ENCODE measurements at places on chromosomes 2 and 18.

DNA sequence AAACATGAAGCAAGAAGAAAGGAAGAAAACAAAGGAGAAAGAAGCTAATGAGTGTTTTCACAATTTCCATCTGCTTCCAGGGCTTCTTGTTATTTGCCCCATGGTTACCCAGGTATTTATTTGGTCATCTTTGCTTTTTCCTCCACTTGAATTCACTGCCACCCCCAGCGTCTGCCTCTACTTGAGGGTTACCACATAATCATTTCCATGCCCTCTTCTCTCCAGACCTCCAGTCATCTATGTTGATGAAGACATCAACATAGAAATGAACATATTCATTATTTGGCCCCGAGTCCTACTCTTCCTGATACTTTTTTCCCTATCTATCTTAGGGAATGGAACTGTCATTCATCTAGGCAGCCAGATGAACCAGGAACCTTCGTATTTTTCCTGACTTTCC is 133.6 kb upstream of the CAVIN2 start:
- DNase-seq: no peak

GRCh38 chr18:3985020-3985419 is 470.1 kb downstream of the DLGAP1 start:
- DNase-seq: no peak

DNA sequence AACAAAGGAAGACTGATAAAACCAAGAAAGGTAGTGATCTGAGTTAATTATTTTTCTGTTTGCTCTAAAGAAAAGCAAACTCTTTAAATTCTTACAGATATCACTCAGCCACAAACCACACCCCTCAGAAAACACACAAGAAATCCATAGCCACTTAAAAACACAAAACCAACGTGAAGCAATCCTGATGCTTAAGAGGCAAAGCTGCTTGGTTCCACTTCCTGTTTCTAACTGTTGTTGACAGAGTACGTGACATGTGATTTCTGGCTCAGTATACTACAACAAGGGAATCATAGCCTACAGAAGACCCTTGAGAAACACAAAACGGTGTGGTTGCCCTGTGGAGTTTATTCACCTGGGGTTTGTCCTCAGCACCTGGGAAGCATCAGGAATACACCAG is 240.9 kb upstream of the APCDD1 start:
- DNase-seq: peak; percentile 36

DNA sequence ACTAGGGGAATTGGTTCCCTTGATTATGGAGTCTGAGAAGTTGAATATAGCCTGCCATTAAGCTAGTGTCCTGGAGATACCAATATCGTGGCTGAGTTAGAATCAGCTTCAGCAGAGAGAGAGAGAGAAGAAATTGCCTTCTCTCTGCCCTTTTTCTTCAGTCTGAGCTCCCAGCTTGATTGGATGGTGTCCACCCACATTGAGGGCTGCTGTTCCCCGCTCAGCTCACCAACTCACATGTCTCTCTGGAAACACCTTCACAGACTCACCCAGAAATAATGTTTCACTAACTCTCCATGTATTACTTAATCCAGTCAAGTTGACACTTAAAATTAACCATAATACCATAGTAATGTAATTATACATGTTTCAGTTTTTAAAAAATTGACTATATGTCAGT is 17.9 kb upstream of the TRIM43 start:
- no peak for DNase-seq

GRCh38 chr18:67517444-67517765 is 885 bp upstream of the DSEL start:
- DNase-seq: no peak

DNA sequence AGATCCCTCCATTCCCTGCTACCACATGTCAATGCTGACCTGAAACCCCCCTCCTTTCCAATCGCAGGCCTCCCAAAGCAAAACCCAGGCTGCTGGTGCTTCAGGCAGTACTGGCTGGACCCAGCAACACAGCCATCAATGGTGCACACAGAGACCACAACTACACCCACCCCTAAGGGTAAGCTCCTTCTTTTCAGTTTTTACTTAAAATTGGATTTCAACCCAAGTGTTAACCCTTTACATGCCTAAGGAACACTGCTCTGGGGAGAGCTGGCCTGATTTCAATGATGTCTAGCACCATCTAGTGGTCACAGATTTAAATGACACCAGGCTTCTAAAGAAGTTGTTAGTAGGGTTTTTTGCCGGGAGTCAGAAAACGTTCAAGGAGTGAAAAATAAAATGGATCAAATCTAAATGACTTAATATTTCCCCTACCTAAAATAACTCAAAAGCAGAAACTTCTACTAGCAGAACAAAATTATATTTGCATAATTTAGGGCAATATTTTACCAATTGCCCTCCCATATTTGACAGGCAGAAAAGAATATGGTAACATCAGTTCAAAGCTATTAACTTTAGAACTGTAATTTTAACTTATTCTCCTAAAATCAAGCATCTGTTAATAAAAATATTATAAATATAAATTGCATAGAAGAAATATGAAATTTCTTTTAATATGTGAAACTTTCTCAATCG is 24.6 kb downstream of the FECH start:
- DNase-seq: peak; percentile 19

DNA sequence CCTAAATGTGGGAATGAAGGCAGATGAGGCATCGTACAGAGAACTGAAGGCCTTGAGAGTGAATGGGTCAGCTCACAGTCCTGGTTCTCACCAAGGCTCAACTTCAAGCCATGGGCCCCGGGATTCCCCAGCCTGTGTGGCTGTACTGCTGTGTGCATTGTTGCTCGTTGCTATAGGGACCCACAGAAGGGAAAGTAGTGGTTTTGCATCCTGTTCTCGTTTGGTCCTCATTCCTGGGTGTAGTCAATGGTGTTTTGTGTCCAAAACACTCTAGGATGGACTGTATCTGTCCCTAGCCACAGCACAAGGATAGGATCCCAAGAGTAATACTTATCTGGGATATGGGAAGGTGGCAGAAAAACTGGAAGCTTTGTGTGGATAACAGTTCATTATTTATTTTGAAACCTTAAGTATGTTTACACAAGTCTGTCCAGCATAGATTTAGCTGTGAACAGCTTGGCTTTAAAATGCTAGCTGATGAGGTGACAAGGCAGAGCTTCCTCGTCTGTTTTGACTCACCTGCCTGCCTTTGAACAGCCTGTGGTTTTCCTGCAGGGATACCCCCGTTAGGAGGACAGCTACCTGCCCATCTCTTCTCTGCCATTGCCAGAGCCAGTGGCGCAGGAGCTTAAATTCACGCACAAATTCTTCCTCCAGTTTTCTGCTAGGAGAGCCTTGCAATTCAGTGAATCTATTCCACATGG is 85.0 kb downstream of the WDSUB1 start:
- no peak for DNase-seq

DNA sequence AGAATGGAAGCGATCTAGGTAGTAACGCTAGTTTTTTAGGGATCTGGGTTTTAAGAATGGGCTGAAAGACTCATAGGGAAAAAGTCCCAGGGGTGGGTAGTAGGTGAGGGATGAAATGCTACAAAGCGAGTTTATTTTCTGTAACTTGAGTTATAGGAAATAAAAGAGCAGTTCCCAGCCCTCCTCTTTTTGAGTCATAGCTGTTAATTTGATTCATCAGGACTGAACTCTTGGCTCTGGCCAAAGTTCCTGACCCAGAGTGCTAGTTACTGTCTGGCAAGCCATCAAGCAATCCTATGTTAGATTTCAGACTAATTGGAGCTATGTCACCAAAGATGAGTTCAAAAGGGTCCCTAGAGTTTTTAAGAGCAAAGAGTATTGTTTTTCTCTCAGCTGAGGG is 17.4 kb upstream of the NOSTRIN start:
- DNase-seq: no peak

- DNase-seq: no peak
Observed at GRCh38 chr2:237511433-237511832, 24.4 kb downstream of the MLPH start.

DNA sequence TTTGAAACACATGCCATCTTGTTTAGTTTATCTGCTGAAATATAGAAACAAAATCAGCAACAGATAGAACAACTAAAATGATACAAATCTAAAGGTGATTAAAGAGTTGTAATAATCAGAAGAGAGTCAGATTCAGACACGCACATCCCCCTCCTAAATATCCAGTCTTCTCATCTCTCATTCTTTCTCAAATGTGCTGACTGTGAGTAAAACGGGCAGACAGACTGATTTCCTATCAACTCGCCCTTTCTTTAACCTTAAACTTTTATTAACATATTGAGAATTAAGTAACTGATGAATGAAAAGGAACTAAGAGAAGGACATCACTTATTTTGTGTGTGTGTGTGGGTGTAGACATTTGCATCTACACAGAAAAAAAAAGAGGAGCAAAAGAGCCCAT is 34.6 kb upstream of the SPP2 start:
- DNase-seq: no peak

DNA sequence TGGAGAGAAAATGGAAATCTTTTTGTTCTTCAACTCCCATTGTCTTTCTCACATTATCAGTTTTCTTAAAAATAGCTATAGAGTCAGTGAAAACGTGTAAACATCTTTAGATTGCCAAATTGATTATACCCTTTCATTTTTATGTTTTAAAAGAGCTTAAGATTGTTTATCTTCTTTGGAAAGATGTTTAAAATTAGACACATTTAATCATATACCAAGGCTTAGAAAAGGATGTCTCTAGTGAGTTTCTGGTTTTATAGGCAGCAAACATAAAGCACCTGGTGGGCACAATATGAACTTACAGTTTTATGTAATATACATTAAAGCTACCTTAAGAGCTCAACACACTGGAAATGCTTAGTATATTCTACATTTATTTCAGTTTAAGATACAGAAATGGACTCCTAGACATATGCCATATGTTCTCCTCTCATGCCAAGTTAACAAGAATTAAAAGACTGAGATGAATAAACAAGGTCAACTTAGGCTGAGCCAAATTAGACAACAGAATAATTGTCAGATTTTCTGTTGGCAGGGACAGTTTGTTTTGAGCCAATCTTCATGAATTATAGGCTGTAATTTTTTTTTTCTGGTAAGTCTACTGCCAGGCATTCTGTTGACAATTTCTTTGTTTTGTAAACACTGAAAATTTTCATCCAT is 112.7 kb downstream of the OTX1 start:
- peak; percentile 42 for DNase-seq

- no peak for DNase-seq
Observed at GRCh38 chr18:22114526-22115321, 54.7 kb upstream of the GATA6 start.

- DNase-seq: no peak
Observed at GRCh38 chr18:24427484-24427883, 1.0 kb downstream of the IMPACT start.

DNA sequence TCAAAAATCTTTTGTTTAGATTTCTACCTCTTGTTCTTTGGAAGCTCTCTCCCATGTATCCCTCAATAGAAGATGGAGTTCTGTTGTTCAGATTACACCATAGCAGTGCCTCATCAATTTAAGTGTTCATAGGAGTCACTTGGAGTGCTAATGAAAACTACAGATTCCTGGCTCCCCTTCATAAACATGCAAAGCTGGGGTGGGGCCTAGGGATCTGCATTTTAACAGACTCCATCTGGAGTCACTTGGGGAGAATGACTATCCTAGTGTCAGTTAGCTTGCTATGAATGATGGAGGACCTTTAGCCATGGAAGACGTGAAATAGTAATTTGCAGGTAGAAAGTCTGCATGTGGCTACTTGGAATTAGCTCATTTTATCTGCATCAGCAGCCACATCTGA is 105.4 kb downstream of the RGPD3 start:
- no peak for DNase-seq

GRCh38 chr2:49404108-49404507 is 249.8 kb upstream of the FSHR start:
- DNase-seq: peak; percentile 44

DNA sequence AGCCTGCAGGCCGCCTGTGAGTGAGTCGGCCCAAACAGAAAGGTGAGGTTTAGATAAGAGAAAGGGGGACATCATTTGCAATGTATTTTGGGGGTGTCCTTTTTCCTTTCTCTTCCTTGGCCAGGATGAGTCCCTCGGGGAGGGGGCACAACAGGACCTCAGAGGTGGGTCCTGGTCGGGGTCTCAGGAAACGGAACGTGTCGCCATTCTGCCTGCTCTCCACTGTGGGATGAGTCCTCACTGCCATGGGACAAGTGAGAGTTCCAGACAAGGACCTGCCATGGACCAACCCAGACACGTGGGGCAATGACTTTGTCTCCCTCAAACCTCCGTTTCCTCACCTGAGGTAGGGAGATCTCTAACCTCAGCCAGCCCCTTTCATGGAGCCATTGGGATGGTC is 67.9 kb upstream of the TAF1B start:
- no peak for DNase-seq

DNA sequence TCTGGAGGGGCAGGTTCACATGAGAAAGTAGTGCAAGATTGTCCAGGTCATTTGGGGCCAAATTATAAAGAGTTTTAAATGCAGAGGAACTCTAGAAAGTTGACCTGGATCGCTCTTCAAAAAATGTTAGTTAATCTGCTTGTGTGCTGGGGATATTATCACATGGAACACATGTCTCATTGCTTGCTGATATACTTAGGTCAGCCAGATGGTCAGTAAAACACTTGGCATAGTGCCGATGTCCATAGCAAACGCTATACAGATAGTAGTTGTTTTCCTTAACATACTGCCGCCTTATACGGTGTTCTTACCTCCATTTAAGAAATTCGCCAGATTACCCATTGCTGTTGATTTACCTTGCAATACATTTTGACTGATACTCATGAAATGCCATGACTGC is 103.4 kb upstream of the CWC22 start:
- DNase-seq: no peak

GRCh38 chr2:121387591-121388325 is 102.8 kb upstream of the TFCP2L1 start:
- no peak for DNase-seq
